ENCODE measurements at places on chromosomes 3 and 15.

DNA sequence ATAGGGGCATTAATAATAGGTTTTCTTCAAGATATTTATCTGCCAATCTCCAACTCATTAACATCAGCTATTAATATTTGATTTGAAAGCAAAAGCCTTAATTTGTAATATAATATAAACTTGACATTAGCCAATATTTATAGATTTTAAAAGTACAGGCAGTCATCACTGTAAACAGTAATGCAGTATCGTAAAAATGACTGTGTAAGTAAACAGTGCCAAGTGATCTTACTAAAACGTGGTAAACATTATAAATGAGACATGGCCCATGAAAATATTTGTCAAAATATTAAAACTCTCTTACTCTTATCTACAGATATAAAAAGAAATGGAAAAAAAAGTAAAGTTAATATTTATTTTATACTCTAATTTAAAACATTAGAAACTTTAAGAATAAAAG is 101.6 kb upstream of the EPHA6 start:
- no peak for DNase-seq

DNA sequence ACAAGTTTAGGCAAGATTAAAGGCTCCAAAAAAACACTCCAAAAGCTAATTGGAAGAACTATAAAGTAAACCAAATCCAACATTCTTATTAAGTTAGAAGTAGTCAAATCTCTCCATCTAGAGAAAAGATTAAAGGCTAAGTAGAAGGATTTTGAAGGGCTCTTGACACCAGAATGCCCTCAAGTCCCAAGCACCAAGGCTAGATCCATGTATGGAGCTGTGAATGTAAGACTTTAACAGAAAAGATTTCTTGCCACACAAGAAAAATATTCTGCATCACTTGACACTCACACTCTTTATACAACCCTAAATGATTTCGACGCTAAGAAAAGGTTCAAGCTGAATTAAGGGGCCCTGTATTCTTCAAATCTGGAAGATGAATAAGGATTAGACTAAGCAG is 345.2 kb downstream of the VGLL3 start:
- no peak for DNase-seq

DNA sequence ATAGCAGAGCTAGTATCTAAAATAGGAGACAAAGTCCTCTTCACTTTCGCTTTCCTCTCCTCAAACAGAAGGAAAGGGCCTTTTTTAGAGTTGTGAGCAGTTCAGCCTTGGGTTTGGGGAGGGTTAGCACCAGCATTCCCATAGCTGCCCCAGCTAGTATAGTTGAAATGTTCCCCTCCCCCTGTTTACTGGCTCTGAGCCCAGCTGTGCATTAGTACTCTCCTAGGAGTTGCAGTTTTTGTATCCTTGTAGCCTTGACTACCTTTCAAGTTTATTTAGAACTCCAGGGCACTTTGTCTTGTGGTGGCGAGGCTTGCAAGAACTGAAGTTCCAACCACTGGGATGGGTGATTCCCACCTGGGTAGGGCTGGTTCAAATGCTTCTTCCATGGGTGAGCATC is 245.1 kb upstream of the NAALADL2 start:
- DNase-seq: no peak

GRCh38 chr3:108079877-108080276 is 11.0 kb downstream of the CD47 start:
- no peak for DNase-seq

GRCh38 chr3:9296241-9296640 is 46.8 kb upstream of the SRGAP3 start:
- DNase-seq: no peak

DNA sequence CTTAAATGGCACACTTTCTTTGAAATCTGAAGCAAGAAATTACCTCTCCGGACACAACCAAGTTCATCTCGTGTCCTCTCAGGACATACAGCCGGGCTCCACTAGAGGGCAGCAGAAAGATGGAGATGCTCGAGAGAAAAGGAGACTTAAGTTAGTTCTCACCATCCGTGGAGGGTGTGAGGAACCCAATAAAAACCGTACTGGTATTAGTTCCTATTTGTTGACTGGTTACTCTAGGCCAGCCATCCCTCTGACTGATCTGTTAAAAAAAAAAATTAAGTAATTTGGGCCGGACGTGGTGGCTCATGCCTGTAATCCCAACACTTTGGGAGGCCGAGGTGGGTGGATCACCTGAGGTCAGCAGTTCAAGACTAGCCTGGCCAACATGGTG is 7.9 kb upstream of the CYP11A1 start:
- DNase-seq: no peak

GRCh38 chr3:78052746-78053145 is 1012.8 kb downstream of the ROBO2 start:
- no peak for DNase-seq

DNA sequence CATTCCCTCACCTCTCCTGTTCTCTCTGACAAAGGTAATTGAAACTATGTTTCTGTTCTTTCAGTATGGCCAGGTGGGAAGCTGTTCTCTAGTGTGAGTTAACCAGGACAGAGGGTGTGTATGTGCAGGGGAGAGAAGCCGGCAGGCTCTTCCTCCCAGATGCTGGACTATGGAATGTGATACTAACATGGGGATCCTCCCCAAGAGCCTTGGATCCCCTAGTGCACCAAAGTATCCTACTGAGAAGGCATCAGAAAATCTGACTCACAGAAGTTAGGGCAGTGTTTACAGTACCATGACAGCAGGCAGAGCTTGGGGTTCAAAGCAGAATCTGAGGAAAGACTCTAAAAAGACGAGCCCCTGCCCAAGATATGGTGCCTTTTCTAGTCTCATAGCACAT is 123.1 kb downstream of the APBA2 start:
- DNase-seq: no peak

- DNase-seq: no peak
These were observed 37.7 kb upstream of the NAALADL2 start for GRCh38 chr3:174821477-174821876.

- no peak for DNase-seq
These were observed 96.3 kb upstream of the CHRM5 start for GRCh38 chr15:33871980-33872379.

- DNase-seq: no peak
These were observed 191.1 kb downstream of the RSL24D1 start for GRCh38 chr15:55005679-55006078.

- no peak for DNase-seq
These were observed 352.0 kb downstream of the LPP start for GRCh38 chr3:188505911-188506310.

GRCh38 chr15:74857082-74857655 is 14.2 kb upstream of the ULK3 start:
- DNase-seq: no peak

DNA sequence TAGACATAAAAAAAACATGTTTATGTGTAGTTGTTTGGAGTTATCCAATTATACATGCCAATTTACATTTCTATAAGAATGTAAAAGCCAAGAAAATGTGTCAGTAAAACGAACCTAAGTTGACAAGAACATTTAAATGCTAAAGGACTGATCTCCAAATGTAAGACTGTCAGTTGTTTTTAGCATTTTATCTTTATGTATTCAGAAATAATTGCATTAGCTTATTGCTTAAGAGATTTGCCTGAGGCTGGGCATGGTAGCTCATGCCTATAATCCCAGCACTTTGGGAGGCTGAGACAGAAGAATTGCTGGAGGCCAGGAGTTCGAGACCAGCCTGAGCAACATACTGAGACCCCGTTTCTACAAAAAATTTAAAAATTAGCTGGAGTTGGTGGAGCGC is 26.9 kb downstream of the PXK start:
- no peak for DNase-seq

GRCh38 chr3:37918627-37919026 is 56.9 kb downstream of the CTDSPL start:
- no peak for DNase-seq

DNA sequence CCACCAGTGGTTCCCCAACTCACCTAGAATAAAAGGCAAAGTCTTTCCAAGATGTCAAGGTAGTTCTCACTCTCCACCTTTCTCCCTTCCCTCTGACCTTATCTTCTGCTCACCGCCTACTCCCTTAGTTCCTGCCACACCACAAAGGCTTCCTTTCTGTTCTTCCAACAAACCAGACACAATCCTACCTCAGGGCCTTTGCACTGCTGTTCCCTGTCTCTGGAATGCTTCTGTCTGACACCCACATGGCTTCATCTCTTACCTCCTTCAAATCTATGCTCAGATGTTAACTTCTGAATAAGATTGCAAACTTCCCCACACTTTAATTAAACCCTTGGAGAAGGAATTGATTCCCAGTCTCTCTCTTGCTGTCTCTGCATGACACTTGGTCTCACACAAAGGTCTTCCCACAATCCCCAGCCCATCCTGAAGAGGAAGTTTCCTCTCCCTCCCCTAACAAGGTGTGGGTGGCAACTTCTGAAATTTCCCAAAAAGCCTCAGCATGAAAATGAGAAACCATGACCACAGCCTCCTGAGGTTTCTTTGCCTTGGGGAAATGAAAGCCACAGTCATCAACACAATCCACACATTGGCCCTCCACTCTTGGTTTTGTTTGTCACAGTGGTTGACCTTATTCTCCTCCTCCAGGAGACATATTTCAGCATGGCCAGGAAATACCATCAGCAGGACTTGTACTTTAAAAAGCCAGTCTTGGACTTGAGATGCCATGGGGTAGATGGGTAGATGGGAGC is 3.0 kb upstream of the RYK start:
- DNase-seq: no peak

- no peak for DNase-seq
These were observed 66.9 kb downstream of the ASB7 start for GRCh38 chr15:100669260-100669659.

- DNase-seq: no peak
These were observed 58.7 kb downstream of the FGD5 start for GRCh38 chr3:14877469-14877868.

GRCh38 chr3:124699686-124700396 is 30.4 kb upstream of the UMPS start:
- no peak for DNase-seq

DNA sequence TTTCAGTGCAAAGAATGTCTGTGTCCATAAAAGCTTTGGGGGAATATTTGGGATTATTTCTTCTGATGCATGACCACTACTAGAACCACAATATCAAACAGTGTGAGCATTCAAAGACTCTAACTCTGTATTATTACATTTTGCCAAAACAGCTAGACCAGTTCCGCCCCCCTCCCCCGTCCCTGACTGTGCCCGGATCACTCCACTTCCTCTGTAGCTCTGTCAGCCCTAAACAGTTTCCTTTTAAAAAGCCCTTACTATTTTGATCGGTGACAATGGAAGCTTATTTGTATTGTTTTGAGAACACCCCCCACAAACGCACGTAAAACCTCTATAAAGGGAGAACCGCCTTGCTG is 36.6 kb upstream of the EPHB3 start:
- peak; percentile 3 for DNase-seq

GRCh38 chr3:194468086-194468485 is 18.7 kb downstream of the ATP13A3 start:
- no peak for DNase-seq

DNA sequence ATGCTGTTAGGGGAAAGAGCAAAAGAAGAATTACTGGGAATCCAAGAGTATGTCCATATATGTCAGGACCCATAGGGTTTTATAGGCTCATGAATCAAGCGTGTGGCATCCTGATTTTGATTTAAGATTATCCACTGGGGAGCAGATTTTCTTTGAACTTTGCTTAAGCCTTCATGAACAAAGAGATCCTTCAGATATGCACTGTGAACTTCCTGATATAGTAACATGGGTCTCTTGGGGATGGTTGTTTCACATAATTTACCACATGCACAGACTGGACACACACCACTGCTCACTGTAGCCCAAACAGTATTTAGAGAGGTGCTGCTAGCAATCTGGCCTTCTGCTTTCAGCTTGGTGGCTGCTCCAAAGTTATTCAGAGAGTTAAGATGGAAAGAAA is 200.9 kb upstream of the ZPLD1 start:
- DNase-seq: no peak

- DNase-seq: no peak
These were observed 24.9 kb downstream of the TMEM207 start for GRCh38 chr3:190424478-190425439.

Measured in cerebellar nuclear complex (tissue), 1 donor.